ENCODE measurements at places on chromosomes 1 and 21.

DNA sequence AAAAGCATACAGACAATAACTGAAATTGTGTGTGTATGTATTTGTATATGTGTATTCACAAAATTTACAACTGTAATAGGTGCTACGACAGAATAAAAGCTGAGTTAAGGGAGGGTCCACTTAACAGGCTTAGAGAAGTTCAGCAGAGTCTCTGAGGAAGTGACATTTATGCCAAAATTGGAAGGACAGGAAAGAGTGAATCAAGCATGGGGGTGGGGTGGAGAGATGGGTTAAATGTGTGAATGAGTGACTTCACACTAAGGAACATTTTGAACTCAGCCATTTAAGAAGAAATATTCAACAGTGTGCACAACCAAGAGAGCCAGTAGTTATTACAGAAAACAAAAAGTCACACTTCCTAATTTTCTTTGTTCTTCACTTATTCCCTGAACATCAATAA, 53.8 kb upstream of the RGS1 start:
- no peak for DNase-seq

DNA sequence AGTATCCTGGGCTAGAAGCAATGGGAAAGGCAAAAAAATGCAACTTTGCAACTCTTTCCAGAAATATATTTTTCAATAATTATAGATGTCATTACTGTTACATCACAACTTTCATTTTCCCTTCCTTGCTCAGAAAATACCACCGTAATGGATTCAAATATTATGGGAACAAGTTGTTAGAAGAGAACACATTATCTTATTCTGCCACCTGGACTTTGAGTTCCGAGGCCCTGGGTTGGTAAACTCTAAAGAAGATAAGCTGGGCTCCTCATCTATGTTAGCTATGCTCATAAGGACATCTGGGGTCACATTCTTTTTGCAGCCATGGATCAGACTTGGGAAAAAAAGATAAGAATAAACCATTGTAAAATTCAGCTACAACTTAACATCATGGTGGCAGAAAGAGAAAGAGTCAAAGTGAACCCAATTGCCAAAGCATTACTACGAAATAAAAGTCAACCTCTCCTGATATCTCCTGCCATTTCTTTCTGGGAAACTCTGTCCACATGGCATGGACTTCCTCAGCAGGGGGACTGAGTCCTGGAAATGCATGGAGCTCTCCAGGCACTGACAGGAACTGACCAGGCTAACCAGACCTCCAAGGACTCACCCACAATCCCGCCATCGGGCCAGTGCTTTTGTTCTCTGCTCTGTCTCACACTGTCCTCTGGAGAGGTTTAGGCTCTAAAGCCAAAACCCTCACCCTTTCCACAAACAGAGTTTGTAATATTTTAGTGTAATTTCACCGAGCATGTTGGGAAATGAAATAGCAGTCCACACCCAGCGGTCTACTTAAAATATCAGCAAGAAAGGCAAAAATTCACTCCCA, 499.1 kb upstream of the RUNX1 start:
- no peak for DNase-seq

DNA sequence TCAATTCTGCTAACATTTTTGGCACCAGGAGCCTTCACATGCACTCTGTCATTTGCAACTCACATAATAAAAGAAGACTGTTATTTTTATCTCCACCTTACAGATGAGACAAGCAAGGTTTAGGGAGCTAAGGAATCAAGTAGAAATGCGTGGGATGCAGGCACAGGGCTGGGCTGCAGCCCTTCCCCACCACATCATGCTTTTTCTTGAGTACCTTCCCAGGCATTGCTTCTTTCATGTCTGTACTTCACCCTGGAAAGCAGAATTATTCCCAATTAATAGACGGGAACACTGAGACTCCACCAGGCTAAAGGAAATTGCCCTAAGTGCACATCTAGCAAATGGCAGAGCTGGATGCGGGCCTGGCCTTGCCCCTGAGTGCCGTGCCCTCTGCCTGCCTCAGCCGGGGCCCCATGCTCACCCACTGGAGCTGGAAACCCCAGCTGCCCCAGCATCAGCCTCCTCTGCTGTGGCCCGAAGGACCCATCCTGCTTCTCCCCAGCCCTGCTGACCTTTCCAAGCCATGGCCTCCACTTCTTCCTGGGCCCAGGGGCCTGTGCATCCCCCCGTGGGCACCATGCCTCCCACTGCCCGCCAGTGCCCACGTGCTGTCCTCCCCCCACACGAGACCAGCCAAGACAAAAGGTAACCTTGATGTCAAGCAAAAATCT, 257.5 kb downstream of the TOMM20 start:
- no peak for DNase-seq

DNA sequence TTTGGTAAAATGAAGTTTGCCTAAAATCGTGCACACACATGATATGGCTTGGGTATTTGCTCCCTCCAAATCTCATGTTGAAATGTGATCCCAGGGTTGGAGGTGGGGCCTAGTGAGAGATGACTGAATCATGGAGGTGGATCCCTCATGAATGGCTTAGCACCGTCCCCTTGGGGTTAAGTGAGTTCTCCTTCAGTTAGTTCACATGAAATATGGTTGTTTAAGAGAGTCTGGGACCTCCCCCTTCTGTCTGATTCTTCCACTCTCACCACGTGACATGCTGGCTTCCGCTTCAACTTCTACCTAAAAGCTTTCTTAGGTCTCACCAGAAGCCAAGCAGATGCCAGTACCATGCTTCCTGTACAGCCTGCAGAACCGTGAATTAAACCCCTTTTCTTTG, 58.4 kb downstream of the SIPA1L2 start:
- peak; percentile 84 for DNase-seq

DNA sequence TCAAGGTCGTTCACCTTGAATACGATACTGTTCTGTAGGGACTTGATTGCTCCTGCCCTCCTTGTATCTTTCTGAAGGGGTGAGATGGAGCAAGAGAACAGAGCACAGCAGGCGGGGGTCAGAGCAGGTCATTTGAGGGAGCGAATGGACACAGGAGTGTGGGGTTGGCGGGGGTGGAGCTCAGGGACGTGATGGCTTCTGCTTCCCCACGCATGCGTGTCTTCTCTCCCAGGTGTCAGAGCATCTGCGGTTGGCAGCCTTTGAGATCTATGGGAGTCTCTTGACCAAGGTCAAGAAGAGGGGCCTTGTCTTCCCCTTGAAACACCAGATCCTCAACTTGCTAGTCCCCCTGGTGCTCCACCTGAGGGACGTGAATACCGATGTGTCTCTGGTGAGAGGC, 63.9 kb downstream of the INAVA start:
- DNase-seq: no peak

GRCh38 chr1:153866045-153866850, 56.5 kb downstream of the GATAD2B start:
- DNase-seq: no peak
